ENCODE measurements at places on chromosomes 11 and 22.

- DNase-seq, result no peak
These were observed 7.4 kb downstream of the LZTR1 start for GRCh38 chr22:20989323-20990138.

DNA sequence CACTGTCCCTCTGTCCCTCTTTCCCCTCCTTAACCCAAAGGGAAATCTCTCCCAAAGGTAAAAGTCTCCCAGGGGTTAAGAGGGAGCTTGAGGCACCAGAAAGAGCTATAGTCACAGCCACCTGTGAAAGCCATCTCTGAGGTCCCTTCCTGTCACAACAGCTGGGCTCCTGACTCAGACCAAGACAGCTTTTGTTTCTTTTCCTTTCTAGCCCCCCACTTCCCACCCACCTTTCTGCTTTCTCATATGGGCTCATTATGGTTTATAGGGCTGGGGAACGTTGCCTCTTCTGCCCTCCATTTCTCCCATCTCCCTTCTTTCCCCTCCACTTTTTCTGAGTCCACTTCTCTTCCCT lies 19.1 kb downstream of the MIF start:
- no peak for DNase-seq

GRCh38 chr11:61546663-61547062 lies 34.2 kb downstream of the SYT7 start:
- no peak for DNase-seq

GRCh38 chr22:26320447-26320846 lies 108.6 kb upstream of the ASPHD2 start:
- DNase-seq, result no peak

DNA sequence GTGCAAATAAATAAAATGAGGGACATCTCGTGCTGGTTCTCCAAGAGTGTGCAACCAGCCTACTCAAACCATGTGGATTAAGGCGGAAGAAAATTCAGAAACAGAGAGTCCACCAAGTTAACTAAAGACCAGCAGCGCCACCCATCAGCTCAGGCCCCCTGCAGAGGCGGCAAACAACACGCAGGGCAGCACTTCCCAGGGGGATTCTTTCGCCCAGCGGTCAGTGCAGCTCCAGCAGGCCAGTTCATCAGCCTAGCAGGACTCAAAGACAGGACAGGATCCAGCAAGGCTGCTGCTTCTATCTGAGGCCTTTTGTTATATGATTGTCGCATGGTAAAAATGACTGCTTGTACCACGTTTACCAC lies 51.7 kb downstream of the PACSIN2 start:
- DNase-seq, result no peak

DNA sequence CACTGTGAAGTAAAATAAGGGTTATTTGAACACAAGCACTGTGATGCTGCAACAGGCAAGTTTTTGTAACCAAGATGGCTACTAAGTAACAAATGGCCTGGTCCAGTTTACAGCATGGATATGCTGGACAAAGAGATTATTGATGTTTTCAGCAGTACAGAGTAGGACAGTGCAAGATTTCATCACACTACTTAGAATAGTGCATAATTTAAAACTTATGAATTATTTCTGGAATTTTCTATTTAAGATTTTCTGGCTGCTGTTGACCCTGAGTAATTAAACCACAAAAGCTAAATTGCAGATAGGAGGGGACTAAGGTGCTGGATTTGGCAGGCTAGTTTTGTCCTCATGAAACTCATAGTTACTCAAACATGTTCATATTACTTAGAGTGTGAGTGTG lies 33.1 kb downstream of the CEP295 start:
- DNase-seq, result no peak

GRCh38 chr11:83661491-83662350 lies 375.6 kb upstream of the CCDC90B start:
- DNase-seq, result no peak
